ENCODE measurements at places on chromosomes 5 and 9.

DNA sequence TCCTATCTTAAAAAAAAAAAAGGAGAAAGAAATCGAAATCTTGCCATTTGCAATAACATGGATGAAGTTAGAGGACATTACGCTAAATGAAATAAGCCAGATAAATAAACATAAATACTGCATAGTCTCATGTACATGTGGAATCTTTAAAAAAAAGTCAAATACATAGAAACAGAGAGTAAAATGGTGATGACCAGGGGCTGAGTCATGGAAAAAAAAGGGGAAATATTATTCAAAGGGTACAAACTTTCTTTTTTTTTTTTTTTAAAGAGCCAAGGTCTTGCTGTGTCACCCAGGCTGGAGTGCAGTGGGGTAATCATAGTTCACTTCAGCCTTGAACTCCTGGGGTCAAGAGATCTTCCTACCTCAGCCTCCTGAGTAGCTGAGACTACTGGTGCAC lies 310.1 kb downstream of the ZNF608 start:
- DNase-seq, result no peak

DNA sequence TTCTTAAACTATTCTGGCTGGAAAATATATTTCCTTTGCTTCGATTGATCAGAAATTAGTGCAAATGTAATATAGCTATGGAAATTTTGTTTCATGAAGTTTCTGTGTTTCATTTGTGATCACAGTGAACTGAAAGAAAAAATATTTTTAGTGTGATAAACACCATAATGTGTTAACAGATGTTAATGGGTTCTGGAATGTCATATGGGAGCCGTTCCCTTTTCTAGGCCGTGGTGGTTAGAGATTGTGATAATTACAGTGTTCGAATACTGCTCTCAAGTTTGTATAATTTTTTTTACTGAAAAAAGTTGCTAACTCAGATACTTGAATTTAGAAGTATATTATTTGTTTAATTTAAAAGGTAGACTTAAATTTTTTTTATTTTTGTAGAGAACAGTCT lies 19.3 kb downstream of the GAPVD1 start:
- no peak for DNase-seq

DNA sequence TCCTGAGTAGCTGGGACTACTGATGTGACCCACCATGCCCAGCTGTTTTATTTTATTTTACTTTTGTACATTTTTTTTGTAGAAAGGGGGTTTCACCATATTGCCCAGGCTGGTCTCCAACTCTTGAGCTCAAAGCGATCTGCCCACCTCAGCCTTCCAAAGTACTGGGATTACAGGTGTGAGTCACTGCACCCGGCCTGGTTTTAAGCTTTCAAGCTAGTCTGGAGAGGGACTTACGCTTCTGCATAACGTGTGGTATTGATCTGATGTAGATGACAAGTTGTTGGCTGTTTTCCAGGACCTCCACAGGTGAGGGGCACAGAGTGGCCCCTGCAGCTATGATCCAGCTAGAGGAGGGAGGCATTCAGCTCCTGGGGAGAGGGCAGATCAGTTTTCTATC lies 6.8 kb upstream of the CCL21 start:
- no peak for DNase-seq

- no peak for DNase-seq
Observed at GRCh38 chr9:105405514-105406131, 42.2 kb upstream of the FSD1L start.

GRCh38 chr9:108386032-108386431 lies 469.8 kb downstream of the ACTL7B start:
- no peak for DNase-seq

GRCh38 chr9:85064811-85065371 lies 395.4 kb downstream of the NTRK2 start:
- no peak for DNase-seq

DNA sequence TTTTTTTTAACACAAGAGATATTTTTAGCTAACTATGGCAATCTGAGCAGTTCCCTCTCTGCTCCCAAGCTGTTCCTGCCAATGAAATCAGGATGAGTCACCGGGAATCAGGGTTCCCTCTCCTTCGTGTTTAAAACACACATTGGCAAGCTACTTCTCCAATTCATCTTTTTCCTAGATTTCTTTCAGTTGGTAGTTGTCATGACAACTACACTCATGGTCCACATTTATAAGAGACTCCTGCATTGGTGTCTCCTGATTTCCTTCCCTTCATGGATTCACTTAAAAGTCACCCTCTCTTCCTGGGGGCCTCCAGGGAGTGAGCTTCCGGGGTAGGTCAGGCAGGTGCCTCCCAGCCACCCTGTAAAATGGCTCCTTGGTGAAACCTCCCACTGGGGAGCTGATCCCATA lies 72.3 kb upstream of the NIPAL4 start:
- DNase-seq, result no peak

GRCh38 chr5:160054047-160054446 lies 45.1 kb downstream of the TTC1 start:
- DNase-seq, result no peak

DNA sequence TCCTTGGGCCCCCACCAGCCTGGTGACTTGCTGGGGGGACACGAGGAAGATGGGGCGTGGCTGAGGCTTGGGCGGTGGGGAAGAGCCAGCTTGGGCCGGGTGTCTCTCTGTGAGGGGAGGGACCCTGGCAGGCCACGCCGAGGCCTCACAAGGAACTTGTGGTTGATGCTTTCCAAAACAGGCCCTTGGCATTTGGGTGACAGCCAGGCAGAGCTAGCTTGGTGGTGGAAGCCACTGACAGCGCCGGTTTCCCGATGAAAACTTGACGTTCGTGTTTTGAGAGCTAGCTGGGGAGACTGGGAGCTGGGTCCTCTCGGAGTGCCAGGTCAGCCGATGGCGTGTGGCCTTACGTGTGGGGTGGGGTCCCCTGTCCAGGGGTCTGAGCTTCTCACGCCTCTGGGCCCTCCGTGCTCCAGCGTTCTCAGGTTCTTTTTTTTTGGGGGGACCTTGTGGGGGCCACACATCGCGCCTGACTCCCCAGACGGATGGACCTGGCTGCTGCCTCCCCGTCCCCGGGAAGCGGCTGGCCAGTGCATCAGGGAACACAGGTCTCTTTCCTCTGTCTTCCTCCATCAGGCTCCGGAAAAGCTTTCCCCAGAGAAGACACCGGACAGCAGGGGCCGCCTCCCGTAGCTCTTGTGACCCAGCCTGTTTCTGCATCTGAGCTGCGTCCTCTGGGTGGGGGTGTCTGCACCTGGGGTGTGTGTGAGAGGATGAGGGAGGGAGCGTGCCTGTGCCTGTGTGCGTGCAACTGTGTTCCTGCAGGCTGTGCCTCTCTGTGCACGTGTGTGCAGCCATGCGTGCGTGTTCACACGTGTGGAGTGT lies 129.3 kb upstream of the LPCAT1 start:
- no peak for DNase-seq

GRCh38 chr9:8903077-8903476 lies 1103.5 kb upstream of the DMAC1 start:
- no peak for DNase-seq

GRCh38 chr9:36932198-36932597 lies 101.9 kb downstream of the PAX5 start:
- no peak for DNase-seq

- DNase-seq, result no peak
Observed at GRCh38 chr9:123390337-123391135, 34.5 kb downstream of the CRB2 start.

GRCh38 chr5:39533749-39534148 lies 109.0 kb upstream of the DAB2 start:
- no peak for DNase-seq

DNA sequence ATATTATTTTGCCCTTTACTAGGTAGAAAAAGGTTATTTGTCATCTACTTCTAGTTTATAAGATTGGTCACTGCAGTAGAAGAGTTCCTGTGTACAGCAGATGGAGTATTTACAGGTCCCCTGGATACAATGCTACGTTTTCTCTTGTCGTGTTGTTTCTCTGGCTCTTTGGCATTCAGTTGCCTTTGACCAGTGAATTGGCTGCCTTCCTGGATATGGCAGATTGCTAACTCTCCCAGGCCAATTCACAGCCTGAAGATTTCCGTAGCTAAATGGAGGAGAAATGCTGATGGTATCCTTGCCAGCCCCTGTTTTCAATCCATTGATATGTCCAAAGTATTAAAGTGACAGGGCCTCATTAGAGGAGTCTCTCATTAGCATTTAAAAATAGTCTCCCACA lies 32.5 kb upstream of the GNAQ start:
- no peak for DNase-seq

DNA sequence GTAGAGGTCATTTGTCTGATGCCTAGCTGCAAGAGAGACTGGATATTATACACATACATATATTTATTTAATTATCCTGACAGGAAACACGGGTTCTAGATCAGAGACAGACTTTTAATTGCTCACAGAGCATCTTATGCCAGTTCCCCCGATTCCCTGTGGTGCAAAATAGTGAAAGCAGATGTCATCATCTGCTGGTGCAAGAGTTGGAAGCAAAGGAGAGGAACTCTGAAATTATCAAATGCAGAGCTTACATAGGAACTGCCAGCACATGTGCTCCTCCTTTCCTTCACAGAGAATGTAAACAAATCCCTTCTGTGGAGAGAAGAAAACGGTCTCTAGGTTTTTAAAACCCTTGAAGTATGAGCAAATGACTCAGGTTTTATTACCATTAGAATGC lies 69.3 kb downstream of the DTWD2 start:
- no peak for DNase-seq

GRCh38 chr5:138606378-138607064 lies 31.3 kb upstream of the HSPA9 start:
- DNase-seq, result no peak

DNA sequence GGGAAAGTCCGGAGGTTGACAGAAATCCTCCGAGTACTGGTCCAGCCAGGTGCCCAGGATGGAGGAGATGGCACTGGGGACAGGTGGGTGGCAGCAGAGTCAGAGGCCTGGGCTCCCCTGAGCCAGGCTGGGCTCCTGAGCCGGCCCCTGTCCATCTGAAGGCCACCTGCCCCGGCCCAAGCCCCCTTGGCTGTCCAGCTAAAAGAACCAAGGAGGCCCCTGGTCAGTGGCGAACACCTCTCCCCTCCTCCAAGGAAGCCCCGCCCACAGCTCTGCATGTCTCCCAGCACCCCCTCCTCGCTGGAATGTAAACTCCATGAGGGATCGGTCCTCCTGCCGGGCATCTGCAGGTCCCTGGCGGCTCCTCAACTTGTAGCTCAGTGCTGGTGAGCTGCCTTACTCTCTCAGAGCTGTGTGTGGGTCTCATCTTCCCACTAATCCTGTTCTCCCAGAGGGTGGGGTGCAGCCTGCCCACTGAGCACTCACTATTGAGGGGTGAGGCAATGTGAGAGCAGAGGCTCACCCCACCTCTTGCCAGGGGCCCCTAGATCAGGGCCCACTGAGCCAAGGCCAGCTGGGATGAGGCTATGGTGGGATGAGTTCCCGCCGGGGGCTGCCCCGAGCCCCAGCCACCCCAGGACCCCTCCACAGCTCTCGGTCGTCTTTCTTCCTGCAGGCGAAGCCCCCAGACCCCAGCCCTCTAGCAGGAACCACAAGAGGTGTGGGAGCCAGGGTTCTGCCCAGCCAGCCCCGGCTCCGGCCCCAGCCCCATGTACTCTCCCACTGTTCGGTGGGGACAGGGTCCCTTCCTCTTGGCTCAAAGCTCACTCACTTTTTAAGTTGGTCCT lies 12.0 kb downstream of the RALGDS start:
- DNase-seq, result no peak

- DNase-seq, result no peak
Observed at GRCh38 chr5:40150896-40151295, 528.8 kb upstream of the PTGER4 start.

DNA sequence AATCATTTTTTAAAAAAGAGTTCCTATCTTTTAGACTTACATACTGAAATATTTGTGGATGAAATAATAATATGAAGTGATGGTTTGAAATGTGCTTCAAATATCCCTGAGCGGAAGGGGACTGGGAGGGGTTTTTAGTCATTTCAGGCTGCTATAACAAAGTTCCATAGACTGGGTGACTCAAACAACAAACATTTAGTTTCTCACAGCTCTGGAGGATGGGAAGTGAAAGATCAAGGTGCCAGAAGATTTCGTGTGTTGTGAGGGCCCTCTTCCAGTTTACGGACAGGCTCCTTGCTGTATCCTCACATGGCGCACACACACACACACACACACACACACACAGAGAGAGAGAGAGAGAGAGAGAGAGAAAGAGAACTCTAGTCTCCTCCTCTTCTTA lies 27.1 kb upstream of the TEX10 start:
- DNase-seq, result no peak

DNA sequence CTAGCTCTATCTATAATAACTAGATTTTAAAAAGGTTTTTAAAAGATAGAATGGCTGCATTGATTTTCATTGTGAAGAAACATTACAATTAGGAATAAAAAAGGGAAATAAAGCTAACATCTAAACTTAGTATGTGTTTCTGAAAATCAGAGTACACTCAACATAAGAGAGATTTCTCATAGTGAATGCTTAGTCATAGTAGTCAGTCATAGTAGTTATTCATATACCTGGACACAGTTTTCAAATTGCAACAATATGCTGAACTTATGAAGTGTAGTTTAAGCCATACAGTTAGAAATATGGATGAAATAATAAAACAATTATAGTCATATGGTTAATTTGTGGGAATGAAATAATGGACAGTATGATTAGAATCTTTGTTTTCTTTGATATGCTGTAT lies 273.0 kb upstream of the CTNND2 start:
- DNase-seq, result no peak

GRCh38 chr9:92747459-92748232 lies 17.0 kb downstream of the BICD2 start:
- DNase-seq, result no peak
